ENCODE measurements at places on chromosomes 1 and 21. TPM values are rescaled to one million over a fixed set of nuclear protein-coding genes. Genes with fewer than 3 reads are reported as not detected.

Gene FCRL4
- total RNA-seq, result not detected

- DNase-seq, result no peak
These were observed 23.4 kb upstream of the EPHB2 start for GRCh38 chr1:22687191-22687590.

DNA sequence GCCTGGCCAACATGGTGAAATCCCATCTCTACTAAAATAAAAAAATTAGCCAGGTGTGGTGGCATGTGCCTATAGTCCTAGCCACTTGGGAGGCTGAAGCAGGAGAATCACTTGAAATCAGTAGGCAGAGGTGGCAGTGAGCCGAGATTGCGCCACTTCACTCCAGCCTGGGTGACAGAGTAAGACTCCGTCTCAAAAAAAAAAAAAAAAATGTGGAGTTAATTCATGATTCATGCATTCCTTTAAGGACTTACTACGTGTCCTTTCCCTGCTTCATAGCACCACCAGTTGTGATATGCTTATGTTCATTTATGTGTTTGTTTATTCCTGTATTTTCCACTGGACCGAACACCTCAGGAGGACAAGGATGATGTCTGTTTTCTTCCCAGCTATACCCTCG, 12.7 kb upstream of the PRELP start:
- DNase-seq, result no peak

DNA sequence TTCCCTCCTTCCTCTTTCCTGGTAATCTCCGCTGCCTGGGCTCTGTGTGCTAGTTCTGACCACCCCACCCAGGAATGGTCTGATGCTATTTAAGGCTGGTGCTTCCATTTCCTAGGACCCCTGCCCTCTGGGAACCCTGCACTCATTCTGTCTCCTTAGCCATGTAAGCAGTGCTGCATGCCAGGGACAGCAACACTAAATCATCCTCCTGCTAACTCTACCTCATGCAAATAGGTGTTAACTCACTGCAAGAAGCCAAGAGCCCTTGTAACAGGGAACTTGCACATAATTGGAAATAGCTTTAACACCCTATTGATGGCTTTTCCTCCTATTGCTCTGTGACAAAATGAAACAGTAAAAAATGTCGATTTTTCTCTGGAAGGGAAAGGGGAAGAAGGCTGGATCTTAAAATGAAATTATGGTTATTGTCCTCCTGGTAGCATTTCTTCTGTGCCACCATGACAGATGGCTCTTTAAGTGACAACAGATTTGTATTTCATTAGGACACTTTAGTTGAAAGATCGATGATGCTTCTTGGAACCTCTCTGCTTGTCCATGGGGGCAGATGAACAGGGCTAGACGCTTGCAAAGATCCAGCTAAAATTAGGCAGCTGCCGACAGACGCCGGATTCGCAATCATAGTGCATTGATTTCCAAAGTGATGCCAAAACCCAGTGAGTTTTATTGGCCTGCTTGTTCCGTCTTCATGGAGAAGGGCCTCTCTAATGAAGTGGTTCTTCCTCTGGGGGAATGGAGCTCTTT, 551.7 kb downstream of the MATN1 start:
- no peak for DNase-seq

- DNase-seq, result no peak
These were observed 40.8 kb downstream of the ITSN1 start for GRCh38 chr21:33682992-33683627.

Gene RPS6KA1
- 27.7 TPM for total RNA-seq

DNA sequence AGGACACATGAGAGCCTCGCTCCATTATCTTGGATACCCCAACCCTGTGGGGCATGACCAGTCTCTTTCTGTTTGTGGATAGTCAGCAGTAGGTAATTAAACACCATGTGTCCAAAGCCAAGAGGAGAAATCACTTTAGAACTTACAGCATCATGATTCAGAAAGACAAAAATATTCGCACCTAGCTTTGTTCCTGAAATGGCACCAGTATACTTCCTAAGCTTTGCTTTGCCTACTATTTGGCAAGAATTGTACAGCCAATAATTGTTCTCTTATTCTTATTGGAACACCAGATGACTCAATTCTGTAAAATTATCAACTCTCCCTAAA, 24.2 kb downstream of the TNFRSF9 start:
- no peak for DNase-seq

- no peak for DNase-seq
These were observed 16.1 kb downstream of the SMYD2 start for GRCh38 chr1:214296860-214297745.

DNA sequence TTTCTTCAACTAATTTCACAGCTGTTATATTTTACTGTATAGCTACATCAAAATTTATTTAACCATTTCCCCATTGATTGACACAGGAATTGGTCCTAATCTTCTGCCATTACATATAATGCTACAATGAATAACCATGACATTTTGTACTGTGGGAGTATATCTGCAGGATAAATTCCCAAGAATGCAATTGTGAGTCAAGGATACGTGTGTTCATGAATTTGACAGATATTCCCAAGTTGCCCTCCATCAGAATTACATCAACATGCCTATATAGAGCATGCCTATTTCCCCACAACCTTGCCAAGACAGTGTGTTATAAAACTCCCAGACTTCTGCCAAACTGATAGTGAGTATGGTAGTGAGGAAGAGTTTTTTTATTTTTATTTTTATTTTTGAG, 2.7 kb upstream of the TIE1 start:
- DNase-seq, result no peak

Gene OR10J1
- total RNA-seq, result not detected

DNA sequence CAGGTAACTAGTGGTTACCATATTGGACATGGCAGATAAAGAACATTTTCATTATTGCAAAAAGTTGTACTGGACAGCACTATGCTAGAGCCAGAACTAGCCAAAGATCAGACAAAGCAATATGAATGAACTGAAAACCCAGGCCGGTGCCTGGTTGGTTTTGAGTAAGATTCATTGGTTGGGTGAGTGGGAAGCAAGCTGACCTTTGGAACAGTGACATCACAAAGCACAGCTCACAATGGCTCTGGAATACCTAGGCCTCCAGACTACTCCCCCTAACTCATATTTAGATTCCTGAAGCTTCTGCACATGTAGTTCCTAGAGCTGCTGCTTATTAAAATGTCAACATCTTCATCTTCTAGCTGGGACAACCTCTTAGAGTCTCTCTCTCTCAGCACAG, at the start of gene TMCO2:
Gene TMCO2, plus strand, starts transcription at position 283 of the 400 bp plus-strand sequence. Its CDS starts 57 bp downstream, at position 340.
- DNase-seq, result no peak

GRCh38 chr1:79792219-79792930, 785.8 kb upstream of the ADGRL4 start:
- no peak for DNase-seq

- no peak for DNase-seq
These were observed 6.3 kb upstream of the CRYBG2 start for GRCh38 chr1:26359981-26360806.

Gene FCRL2
- total RNA-seq, result not detected

GRCh38 chr1:246724016-246724730, at the start of gene SCCPDH:
Gene SCCPDH (plus strand): TSS chr1:246724409. CDS start chr1:246724423, 14 bp downstream.
- DNase-seq, result peak; percentile 87

DNA sequence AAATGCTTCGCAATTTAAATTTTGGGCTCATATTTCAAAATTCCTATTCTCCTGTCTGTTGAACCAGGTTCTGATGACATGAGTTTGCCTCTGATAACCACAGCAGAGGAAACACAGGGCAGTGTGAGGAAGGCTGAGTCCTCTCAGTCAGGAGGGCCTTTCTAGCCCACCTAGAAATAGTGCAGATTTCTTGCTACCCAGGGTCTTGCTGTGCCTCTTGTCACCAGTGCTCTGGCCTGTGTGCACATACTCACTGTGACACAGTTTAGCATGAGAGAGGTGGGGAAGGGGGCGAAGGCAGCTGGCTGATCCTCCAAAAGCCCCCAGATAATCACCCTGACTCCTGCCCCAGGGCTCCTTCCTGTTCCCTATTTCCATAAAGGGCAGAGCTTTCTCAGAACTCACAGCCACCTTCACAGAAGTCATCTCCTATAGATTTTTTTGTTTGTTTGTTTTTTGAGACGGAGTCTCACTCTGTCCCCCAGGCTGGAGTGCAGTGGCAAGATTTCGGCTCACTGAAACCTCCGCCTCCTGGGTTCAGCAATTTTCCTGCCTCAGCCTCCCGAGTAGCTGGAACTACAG, 23.7 kb downstream of the ERRFI1 start:
- DNase-seq, result no peak

GRCh38 chr1:179142889-179143299, 61.0 kb downstream of the TOR3A start:
- DNase-seq, result no peak

DNA sequence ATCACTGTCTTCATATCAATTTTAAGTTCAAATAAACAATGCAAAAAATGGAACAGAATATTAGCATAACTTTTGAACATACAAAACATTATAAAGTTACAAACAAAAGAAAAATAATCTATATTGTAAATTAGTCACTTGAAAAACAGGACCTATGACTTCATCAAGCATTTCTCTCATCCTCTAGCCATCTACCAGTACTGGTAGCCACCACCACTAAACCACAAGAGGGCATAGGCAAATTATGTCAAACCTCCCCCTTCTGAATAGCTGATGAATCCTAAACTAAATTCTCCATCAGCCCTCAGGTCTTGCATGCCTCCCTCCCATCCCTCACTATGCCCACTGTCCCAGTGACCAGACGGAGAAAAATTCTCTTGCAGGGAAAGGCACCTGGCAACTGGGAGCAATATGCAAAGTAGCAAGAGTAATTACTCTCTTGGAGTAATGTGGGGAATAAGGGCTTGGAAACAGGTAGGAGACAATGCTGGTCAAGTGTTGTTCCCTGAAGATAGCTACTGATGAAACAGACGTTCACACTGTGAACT, 37.1 kb downstream of the SSX2IP start:
- no peak for DNase-seq

GRCh38 chr1:181135815-181136737, 47.6 kb downstream of the IER5 start:
- DNase-seq, result no peak

Gene MFAP2
- total RNA-seq, result 112 TPM

- DNase-seq, result no peak
These were observed 7.9 kb downstream of the ACOT7 start for GRCh38 chr1:6385488-6386191.

Gene NBPF6
- not detected for total RNA-seq

Gene SLC16A1
- 79.3 TPM for total RNA-seq

Gene RAB25
- 97.9 TPM for total RNA-seq

Gene CFAP141
- total RNA-seq, result not detected

- DNase-seq, result no peak
These were observed 33.2 kb upstream of the KIAA0040 start for GRCh38 chr1:175225805-175226129.

Gene ATP1A4
- 0.27 TPM for total RNA-seq

DNA sequence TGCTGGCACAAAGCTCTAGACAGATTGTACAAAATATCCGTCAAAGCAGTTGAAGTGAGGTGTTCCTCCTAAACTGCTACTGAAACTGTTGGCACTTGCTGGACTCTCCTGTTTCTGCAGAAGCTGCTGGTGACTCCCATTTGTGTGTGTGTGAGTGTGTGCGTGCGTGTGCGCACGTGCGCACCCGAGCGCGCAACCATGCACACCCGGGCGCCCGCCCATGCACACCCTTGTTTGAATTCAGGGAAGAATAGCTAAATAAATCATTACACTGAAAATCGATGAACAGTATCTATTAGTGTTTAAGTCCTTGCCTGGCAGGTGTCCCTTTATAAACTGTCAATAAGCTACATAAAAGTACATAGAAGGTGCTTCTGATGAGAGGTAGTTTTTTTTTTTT, 156.4 kb upstream of the B3GALT2 start:
- DNase-seq, result no peak
